ENCODE measurements at places on chromosomes 7 and 10.

GRCh38 chr7:115269486-115269885 is 347.6 kb downstream of the MDFIC start:
- no peak for DNase-seq

GRCh38 chr7:3300221-3300650 is 816 bp upstream of the SDK1 start:
- peak; percentile 62 for DNase-seq

DNA sequence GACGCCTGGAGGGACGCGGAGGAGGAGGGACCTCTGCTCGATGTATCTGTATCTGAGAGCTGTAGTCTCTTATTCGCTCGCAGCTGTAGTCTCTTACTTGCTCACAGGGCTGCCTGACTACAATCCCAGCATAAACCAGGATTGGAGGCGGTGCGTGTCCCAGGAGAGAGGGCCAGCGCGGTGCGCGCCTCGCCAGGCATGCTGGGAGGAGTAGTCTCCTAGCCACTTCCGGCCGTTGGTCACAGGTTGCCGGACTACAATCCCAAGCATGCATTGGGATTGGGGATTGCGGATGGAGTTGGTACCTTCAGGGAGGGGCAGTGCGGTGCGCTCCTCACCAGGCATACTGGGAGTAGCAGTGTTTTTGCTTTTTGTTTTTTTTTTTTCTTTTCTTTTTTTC is 421.7 kb upstream of the NUPR2 start:
- DNase-seq = no peak

- DNase-seq = peak; percentile 14
Measured at GRCh38 chr7:52959336-52959735, 76.1 kb upstream of the POM121L12 start.

- DNase-seq = no peak
Measured at GRCh38 chr7:152865461-152865860, 105.9 kb downstream of the ACTR3B start.

Data from foreskin fibroblast (primary cell).